ENCODE measurements at places on chromosomes 1 and 21.

- no peak for DNase-seq
Observed at GRCh38 chr1:192889082-192889481, 80.2 kb downstream of the RGS2 start.

- DNase-seq = no peak
Observed at GRCh38 chr1:3774946-3775489, 2.5 kb downstream of the SMIM1 start.

DNA sequence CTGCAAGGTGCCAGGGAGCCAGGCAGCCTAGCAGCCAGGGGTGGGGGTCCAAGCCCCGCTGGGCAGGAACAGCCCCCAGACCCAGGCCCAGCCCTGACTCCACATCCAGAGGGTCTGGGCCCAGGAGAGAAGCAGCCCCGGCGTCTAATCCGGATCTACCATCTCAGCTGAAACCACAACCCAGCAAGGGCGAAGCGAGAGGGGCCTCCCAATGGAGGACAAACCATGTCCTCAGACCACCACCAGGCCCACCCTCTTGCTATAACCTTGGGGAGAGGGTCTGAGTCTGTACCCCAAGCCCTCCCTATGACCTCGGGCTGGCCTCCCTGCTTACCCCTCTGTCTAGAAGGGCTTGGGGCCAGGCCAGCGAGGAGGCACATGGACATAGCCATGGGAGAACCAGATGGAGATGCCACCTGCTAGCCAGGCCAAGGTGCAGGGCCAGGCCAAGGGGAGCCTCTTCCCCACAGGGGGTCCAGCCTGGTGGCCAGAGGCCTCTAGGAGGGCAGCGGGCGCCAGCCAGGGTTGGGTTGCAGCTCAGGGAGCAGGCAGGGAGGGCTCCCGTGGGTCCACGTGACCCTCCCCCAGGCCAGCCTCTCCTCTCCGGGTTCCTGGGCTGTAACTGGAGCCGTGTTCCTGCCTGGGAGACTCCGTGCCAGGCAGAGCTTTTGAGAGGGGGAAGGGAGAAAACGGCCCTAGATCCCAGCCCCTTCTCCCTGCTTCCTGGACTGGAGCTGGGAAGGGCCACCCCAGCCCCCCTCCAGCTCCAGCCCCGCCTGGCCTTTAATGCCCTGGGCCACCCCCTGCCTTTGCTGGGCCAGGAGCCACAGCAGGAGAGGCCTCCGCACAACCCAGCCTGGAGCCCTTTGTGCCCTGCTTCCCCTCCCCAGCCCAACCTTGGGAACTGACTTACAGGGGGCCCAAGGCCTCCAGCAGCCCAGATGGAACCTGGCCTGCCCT lies 2.5 kb downstream of the WNT9A start:
- no peak for DNase-seq

GRCh38 chr1:86906419-86906818 lies 7.5 kb downstream of the SELENOF start:
- no peak for DNase-seq

DNA sequence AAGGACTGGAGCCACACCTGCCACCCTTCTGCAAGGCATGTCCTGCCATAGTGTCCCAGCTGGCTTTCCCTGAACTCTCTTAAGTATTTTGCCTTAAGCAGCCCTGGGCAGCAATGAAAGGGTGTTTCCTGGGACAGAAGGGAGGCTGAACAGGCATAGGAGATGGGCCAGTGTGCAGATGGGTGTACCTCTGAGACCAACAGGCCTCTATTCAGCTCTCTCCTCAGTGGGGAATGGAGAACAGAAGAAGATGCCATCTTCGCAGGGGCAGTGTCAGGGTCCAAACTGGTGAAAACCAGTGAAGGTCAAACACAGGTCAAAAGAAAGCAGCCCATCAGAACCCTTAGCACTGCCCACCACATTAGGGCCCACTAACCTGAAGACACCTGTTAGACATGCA lies 53.2 kb downstream of the FAM78B start:
- no peak for DNase-seq

- no peak for DNase-seq
Observed at GRCh38 chr1:241470908-241471590, 48.5 kb downstream of the FH start.

Data from stimulated activated CD4-positive, alpha-beta T cell treated with anti-CD3 and anti-CD28 coated beads, Interleukin-4, amount 100 ng/mL, for 24 hours (primary cell).